Activated CD4-positive, alpha-beta memory T cell treated with anti-CD3 and anti-CD28 coated beads, Interleukin-2, amount 10 ng/mL, durations not matched to agents 7 days and 5 days (primary cell): ENCODE measurements at places on chromosomes 6 and 20. TPM values are rescaled to one million over a fixed set of nuclear protein-coding genes. Genes with fewer than 3 reads are reported as not detected.

DNA sequence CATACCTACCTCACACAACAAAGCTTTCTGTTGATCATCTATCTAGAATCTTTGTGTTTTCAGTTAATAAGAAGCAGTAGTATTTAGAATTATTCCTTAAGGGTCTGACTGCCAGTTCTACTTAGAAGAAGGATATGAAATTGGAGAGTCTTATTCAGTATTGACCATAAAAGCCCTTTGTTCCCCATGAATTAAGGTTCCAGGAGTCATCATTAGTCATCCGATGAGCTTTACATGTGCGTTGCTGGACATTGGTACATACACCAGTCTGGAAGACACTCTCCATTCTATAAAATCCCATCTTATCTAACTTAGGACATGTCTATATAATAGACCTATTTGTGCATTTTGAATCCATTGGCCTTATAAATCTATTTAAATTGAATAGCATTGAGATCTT lies 34.4 kb upstream of the RNF217 start:
- no peaks in the 10 kb centered on the region for H3K36me3 ChIP-seq
- H3K27ac ChIP-seq, result no peak overlapping the region
- H3K27me3 ChIP-seq, result no peaks in the 10 kb centered on the region
- no peaks in the 10 kb centered on the region for H3K4me1 ChIP-seq
- no peak overlapping the region for H3K4me3 ChIP-seq

Gene TINAG
- not detected for total RNA-seq

GRCh38 chr6:135073756-135074393 lies 19.3 kb upstream of the HBS1L start:
- peaks cover 2% of the 10 kb centered on the region for H3K27me3 ChIP-seq
- no peaks in the 10 kb centered on the region for H3K36me3 ChIP-seq
- no peak for DNase-seq
- peaks cover 9% of the 10 kb centered on the region for H3K4me1 ChIP-seq
- no peak overlapping the region for H3K4me3 ChIP-seq

GRCh38 chr20:54806462-54806861 lies 331.1 kb downstream of the DOK5 start:
- no peaks in the 10 kb centered on the region for H3K27me3 ChIP-seq
- no peak overlapping the region for H3K4me3 ChIP-seq
- H3K36me3 ChIP-seq, result no peaks in the 10 kb centered on the region
- no peaks in the 10 kb centered on the region for H3K4me1 ChIP-seq
- no peak for DNase-seq
- no peak overlapping the region for H3K27ac ChIP-seq

DNA sequence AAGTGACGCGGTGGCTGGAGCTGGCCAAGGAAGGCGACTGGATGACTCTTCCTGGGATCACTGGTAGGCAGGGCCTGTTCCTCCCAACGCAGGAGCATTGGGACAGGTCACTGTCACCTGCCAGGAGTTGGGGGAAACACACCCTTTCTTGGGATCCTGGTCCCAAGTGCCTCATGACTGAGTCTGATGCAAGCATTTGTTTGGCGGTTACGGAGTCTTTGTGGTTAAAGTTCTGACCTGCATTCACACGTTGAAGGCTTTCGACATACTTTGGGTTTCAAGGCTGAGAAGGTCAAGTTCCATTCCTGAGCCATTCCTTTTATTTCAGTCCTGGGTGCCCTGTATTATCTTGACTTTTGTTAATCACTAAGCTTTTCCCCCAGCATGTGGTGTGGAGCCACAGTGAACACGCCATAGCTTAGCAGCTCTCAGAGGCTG lies 6.0 kb downstream of the PNLDC1 start:
- H3K4me3 ChIP-seq, result no peak overlapping the region
- no peak for DNase-seq
- no peaks in the 10 kb centered on the region for H3K36me3 ChIP-seq
- H3K27ac ChIP-seq, result no peak overlapping the region
- H3K27me3 ChIP-seq, result no peaks in the 10 kb centered on the region

DNA sequence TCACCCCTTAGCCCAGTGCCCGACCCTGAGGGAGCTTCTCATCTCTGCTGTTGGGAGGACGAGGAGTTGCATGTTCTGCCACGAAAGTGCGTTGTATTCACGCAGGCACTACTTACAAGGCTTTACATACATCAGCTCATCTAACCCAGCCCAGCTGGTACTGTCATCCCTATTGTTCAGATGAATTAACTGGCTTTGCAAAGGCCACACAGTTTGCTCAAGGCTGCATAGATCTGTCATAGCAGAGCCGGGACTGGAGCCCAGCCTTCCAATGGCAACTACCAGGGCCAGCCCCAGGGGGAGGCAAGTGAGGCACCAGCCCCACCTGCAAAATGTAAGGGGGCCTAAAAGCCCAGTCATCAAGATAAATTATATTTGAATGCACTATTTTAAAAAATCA lies 257.6 kb downstream of the NFATC2 start:
- H3K4me3 ChIP-seq, result no peak overlapping the region
- peaks cover 12% of the 10 kb centered on the region for H3K27me3 ChIP-seq
- H3K4me1 ChIP-seq, result no peaks in the 10 kb centered on the region
- no peak for DNase-seq
